ENCODE measurements at places on chromosomes 12 and 14.

- DNase-seq: no peak
Observed at GRCh38 chr14:77063571-77064171, 34.4 kb upstream of the CIPC start.

GRCh38 chr12:39205969-39206368, 237.0 kb downstream of the KIF21A start:
- DNase-seq: no peak

GRCh38 chr12:6324936-6325750, 14.7 kb downstream of the PLEKHG6 start:
- DNase-seq: no peak

DNA sequence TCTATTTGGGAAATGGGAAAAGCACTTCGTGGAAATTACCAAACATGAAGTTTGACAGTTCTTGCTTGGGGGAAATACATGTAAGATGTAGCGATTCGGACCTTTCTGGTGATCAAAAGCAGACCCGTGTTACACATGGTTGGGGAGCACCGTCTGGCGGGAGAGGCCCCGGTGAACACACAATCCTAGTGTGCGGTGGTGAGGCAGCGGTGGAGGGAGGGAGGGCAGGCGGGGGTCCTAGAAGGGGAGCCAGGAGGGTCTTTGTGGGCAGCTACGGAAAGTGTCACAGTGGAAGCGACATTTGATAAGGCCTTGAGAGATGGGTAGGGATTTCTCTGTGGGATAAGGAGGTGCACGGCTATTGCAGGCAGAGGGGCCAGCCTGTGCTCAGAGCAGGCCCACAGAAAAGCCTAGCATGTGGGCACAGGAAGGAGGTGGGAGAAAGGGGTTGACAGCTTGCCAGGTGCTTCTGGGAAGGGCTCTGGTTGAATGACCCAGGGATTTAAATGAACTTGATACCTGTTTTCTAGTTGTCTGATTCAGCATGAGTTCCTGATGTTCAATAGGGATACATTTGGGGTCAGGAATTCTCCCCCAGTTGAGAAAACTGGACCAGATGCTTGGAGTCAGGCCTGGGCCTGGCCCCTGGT, 7.2 kb downstream of the MVK start:
- DNase-seq: no peak

- DNase-seq: no peak
Observed at GRCh38 chr12:94753036-94753679, 102.8 kb upstream of the TMCC3 start.

GRCh38 chr12:123748161-123748560, 13.9 kb upstream of the DNAH10 start:
- peak; percentile 20 for DNase-seq

DNA sequence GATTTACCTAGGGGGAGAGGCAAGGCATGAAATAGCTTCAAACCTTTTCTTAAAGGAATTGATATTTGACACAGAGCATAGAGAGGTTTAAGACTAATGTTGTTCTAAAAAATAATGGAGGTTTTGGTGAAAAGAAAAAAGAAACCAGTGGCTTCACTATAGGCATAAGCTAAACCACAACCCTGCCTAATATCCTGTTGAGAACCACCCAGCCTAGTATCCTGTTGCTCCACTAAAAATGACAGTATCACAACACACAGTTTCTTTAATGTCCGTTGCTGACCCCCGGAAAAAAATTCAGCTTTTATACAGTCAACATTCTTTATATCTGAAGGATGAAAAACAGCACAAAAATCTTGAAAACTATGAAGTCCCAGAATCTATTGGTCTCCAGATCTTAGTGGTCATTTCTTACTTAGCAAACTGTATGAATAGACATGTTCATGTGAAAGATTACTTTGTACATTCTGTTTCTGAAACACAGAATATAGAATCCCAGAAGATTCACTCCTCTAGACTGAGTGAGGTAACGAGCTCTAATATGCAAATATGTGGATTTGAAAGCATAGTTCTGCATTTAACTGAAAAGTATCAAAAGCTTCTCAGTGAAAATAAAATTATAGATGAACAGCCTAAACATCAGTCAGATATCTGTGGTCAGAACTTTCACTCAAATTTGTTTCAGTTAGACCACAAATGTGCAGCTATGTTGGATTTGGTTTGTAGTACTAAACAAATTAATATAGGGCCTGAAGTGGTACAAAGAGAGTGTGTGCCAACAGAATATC, 40.5 kb downstream of the GALC start:
- no peak for DNase-seq

- no peak for DNase-seq
Observed at GRCh38 chr14:96452684-96453083, 49.5 kb upstream of the PAPOLA start.

DNA sequence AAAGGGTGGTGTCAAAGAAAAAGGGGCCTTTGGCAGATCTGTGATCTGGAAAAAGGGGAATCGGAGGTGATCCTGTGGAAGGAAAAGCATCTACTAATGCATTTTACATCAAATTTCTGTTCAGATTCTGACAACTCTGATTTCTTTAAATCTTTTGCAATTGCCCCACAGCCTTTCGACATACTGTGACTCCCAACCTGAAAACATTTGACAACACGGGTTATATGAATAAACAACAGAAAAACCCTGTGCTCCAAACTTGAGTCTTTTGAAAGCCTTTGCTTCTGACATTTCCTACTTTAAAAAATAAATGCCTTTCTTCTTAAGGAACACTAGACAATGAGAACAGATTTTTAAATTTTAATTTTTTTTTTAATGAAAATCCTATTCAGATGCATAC, 231.9 kb upstream of the HMGA2 start:
- no peak for DNase-seq

DNA sequence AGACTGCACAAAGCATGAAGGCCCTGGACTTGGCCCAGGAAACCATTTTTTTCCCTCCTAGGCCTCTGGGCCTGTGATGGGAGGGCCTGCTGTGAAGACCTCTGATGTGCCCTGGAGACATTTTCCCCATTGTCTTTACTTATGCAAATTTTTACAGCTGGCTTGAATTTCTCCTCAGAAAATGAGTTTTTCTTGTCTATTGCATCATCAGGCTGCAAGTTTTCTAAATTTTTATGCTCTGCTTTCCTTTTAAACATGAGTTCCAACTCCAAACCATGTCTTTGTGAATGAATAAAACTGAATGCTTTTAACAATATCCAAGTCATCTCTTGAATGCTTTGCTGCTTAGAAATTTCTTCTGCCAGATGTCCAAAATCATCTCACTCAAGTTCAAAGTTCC, 43.7 kb upstream of the TRHDE start:
- DNase-seq: no peak

- DNase-seq: no peak
Observed at GRCh38 chr12:55717011-55718007, 1.5 kb downstream of the BLOC1S1 start.

DNA sequence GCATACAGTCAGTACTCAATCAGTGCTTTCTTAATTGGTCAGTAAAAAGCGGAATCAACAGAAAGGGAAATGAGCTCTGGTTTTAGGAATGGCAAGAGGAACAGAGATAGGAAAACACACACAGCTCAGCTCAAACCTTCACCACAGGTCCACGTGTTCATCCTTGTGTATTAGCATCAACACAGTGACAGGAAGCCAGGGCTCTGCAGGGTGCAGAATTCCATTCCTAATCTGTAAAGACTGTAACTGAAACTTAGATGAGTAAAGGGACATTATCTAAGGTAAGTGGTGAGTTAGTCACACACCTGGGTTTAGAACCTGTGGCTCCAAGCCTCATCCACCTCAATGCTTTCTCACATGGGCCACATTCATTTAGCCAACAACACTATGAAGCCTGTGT, 1242.2 kb upstream of the TMEM132C start:
- DNase-seq: no peak

DNA sequence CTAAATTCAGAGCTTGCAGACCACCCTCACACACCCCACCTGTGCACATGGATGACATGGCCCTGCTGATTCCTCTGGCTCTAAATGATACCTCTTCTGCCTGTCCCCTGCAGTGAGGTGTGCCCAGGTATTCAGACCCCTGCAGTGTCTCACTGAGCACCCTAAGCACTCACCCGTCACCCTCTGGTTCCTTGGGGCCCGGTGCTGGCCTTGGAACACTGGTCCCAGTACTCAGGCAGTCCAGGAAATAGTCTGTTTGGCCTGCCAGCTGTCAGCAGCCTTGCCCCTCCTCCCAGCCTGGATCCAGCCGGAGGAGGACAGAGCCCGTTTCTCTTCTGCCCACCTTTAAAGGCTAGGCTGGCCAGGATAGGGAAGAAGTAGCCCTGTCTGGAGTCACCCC, 44.9 kb downstream of the ESRRB start:
- DNase-seq: no peak

DNA sequence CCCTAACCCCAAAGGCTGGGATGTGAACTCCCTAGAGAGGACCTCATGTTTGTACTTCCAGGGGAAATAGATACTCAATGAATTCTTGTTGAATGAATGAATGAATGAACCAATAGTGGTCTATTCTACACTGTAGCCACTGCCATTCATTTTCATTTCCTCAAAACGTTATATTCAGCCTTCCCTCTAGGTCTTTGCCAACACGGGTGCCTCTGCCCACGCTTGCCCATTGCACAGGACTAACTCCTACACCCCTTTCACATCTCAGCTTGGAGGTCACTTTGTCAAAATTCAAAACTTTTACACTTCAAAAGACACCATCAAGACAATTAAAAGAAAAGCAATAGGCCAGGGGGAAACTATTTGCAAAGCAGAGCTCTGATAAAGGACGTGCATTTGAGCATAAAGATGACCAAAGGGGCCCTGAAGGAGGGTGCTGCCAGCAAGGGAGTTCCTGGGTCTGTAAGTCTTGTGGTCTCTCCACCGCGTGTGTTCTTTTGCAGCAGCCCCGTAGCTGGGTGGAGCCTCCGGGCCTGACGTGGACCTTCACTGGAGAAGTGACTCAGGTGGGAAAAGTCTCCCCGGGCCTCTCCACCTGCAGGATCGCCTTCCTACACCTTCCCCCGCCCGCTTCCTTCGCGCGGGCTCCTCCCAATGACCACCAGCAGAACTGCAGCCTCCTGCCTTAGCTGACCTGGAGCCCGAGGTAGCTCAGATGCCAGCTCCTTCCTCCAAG, 31.5 kb downstream of the TMEM63C start:
- DNase-seq: no peak

DNA sequence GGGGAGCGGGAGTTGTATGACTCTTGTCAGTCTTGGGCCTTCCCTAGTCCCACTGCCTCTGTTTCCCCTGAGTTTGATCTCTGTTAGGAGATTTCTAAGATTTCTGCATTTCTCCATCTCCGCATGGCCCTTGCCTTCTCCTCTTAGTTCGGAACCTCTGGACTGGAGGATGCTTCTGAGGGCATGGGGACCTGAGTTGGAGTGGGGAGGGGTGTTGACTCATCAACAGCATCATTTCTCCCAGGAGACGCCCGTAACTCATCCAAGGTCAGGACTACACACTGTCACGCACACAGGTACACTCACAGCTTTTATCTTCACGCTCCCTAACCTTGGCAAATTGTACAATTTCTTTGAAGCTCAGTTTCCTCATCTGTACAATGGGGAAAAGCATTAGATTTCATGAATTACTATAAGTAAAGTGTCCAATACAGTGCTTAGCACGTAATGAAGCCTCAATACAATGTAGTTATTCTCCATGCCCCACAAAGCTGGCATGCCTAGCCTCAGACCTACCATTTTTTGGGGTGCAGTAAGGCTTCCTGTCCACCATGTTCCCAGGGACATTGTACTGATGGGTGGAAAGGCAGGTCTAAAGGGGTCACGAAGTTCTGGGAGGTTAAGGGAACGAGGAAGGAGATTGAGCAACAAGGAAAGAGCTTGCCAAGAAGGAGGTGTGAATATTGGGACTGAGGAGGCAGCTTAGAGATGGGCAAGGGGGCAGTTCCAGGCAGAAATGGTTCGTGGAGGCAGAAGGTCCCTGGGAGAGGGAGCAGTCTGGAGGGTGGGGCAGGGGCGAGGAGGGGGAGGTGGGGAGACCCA, 600 bp upstream of the LAG3 start:
- DNase-seq: no peak

GRCh38 chr14:79730953-79731352, 480.4 kb downstream of the DIO2 start:
- no peak for DNase-seq

GRCh38 chr14:99674776-99675381, 9.2 kb upstream of the CYP46A1 start:
- DNase-seq: no peak

GRCh38 chr14:102857444-102857843, 65.0 kb upstream of the AMN start:
- DNase-seq: no peak

DNA sequence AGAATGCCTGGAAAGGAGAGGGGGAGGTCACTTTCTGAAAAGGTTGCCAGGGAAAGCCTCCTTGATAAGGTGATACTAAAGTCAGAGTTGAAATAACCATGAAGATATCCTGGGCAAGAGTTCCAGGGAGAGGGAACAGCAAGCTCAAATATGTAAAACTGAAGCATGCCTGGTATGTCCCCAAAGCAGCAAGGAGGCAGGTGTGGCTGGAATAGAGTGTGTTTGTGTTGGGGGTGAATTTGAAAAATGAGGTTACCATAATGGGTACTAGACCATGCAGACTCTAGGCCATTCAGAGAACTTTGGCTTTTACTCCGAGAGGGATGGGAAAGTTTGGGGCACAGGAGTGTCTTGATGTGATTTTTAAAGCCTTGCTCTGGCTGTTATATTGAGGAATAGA, 66.7 kb upstream of the PTCSC3 start:
- no peak for DNase-seq

GRCh38 chr12:53949631-53950436, 4.9 kb upstream of the HOXC12 start:
- DNase-seq: no peak

GRCh38 chr12:85920324-85920947, 46.3 kb downstream of the NTS start:
- DNase-seq: no peak

DNA sequence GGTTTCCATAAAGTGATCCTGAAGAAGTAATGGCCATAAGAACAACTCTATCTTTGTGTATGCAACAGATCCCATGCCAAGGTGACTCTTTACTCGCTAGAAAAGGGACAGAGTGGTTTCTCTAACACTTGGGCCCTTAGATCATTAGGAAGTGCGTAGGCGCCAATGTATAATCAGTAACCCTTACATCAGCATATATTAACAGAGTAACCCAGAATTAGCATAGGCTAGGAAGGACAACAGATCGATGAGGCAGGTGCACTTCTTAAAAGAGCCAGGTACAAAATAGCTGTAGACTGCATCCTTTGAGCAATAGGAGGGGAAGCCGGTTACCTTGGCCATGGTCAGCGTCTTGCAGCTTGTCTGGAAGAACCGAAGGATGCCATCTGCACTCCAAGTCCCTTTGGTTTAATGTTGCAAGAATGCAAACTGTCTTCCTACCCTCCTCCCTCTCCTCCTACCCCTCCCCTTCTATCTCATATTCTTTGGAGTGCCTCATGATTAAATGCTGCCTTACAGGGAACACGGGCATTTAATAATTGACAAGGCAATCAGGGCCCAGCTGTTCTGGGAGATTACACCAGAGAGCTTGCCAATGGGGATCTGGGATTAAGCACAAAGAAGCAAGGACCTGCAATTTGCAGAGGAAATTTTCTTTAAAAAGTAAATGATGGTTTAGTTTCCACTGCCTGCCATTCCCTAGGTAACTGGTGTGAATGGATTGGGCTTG, 8.0 kb downstream of the GSG1 start:
- DNase-seq: no peak

Measured in CD14-positive monocyte (primary cell).